ENCODE measurements at places on chromosomes 4 and X. TPM values are rescaled to one million over a fixed set of nuclear protein-coding genes. Genes with fewer than 3 reads are reported as not detected.

TXK gene
- total RNA-seq: 48.7 TPM

PDZD4 gene
- total RNA-seq: 4.4 TPM

KLF8 gene
- 5.4 TPM for total RNA-seq

SNCA gene
- total RNA-seq: 1.4 TPM

CXCL6 gene
- total RNA-seq: not detected

RAB33B gene
- total RNA-seq: 16.6 TPM

TCP11X2 gene
- total RNA-seq: not detected

ADH4 gene
- not detected for total RNA-seq

QRFPR gene
- not detected for total RNA-seq

CDKL2 gene
- total RNA-seq: 0.39 TPM

GLRA2 gene
- total RNA-seq: not detected

GUCY1B1 gene
- not detected for total RNA-seq

FBXL5 gene
- total RNA-seq: 62.2 TPM

RHOXF2 gene
- not detected for total RNA-seq

DUX4 gene
- not detected for total RNA-seq

GYPE gene
- 0.58 TPM for total RNA-seq

PTCHD1 gene
- total RNA-seq: not detected

PAGE4 gene
- total RNA-seq: not detected

AFF2 gene
- total RNA-seq: 1.0 TPM

SLIT2 gene
- not detected for total RNA-seq

SFRP2 gene
- not detected for total RNA-seq

HERC6 gene
- 29.5 TPM for total RNA-seq

XK gene
- not detected for total RNA-seq

CCDC110 gene
- total RNA-seq: 0.19 TPM

RAB9B gene
- 0.26 TPM for total RNA-seq

IL15 gene
- 6.1 TPM for total RNA-seq

F11 gene
- not detected for total RNA-seq

HOPX gene
- total RNA-seq: 19.3 TPM

FHIP1A gene
- total RNA-seq: 3.2 TPM

OPN1LW gene
- not detected for total RNA-seq
